ENCODE measurements at places on chromosomes 16 and 17.

DNA sequence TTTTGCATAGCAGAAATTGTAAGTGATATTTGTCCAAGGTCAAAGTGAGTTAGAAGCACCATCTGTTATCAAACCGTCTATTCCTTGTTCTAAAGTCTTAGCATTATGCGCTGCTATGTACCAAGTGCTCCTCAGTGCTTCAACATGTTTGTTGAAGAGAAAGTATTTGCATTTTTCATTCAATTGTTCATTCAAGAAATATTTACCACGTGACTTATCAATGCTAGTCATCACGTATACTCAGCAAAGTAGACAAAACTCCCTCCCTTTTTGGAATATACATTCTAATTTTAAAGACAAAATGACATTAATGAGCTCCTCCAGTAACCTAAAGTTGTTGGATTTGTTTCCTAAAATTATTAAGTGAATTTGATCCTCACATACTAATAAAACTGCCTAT is 388.0 kb upstream of the CDH8 start:
- no peak for DNase-seq

DNA sequence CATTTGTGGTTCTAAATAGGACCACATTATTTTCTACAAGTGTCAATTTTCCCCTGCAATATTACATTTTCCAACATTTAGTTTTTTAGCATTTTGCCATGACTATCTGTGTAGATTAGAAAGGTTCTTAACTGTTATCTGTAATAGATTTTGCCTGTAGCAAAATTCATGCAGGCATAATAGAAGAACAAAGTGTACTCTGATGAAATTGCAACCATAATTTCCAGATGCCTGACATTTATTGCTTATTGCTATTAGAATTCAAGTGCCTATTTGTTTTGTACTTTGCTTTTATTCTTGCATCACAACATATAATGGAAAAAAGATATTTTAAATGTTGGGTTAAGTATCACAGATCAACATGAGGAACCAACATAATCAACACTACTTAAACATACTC is 337.7 kb downstream of the TOX3 start:
- DNase-seq, result no peak

- DNase-seq, result peak; percentile 7
Observed at GRCh38 chr17:66373944-66374817, 71.8 kb downstream of the PRKCA start.

GRCh38 chr16:73616166-73616753 is 568.3 kb upstream of the ZFHX3 start:
- no peak for DNase-seq

DNA sequence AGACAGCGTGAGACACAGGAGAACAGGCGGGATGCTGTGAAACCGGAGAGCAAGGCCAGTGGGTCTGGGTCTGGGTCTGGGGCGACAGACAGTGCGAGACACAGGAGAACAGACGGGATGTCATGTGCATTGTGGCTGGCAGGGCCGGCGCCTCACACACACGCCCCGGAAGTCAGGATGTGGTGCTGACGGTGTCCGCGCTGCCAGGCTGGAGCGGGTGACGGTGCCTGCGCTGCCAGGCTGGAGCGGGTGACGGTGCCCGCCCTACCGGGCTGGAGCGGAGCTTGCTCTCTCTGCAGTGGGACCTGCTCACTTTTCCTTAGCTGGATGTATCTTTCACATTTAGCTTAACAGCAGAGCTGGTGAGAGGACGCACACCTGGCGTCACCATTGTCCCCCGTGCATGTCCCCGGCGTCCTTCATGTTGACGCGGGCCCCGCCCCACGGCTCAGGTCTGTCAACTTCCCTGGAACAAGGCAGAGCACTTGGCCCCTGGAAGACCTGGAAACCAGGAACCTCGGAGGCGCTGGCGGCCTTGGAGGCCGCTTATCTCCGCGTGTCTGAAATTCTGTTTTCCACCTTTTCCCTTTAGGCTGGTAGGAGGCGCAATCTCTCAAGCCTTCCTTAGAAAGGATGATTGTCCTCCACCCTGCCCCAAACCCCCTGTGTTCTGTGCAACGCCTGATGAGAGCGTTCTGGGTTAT is 43.0 kb upstream of the ZNF750 start:
- DNase-seq, result peak; percentile 58

DNA sequence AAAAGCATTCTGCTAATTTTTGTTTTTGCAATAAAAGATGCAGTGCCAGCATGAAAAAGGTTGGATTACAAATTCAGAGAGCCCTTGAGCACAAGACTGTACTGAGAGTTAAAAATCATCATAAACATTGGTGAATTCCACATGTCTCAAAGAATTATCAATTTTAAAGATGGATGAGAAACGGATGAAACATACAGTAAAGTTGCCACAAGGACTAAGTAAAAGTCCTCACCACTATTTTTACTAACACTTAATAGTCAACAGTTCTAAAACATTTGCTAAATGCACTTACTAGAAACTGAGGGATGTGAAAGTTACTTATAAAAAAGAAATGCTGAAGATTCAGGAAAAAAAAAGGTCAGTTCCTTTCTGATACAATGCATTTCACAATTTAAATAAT is 25.8 kb upstream of the NACA2 start:
- DNase-seq, result no peak

- DNase-seq, result no peak
Observed at GRCh38 chr17:79952265-79952877, 83.3 kb downstream of the TBC1D16 start.

- DNase-seq, result no peak
Observed at GRCh38 chr17:7552621-7553051, 3.8 kb downstream of the TNFSF12 start.

DNA sequence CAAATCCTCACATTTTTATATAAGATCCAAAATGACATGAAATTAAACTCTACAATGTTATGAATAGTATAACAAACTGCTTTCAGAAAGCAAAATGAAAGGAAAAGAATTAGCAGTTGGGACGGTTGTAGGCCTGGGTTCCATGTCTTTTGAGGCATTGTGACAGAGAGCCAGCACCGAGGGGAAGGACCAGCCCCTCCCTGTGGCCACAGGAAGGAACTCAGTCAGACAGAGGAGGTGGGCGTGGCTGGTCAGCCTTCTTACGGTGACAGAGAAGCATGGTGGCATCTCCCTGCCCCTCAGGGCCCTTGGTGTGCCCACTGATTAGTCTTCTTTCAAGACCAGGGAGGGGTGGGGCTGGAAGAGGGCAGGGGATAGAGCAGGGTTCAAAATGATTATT is 5.7 kb downstream of the ZNF319 start:
- DNase-seq, result no peak

DNA sequence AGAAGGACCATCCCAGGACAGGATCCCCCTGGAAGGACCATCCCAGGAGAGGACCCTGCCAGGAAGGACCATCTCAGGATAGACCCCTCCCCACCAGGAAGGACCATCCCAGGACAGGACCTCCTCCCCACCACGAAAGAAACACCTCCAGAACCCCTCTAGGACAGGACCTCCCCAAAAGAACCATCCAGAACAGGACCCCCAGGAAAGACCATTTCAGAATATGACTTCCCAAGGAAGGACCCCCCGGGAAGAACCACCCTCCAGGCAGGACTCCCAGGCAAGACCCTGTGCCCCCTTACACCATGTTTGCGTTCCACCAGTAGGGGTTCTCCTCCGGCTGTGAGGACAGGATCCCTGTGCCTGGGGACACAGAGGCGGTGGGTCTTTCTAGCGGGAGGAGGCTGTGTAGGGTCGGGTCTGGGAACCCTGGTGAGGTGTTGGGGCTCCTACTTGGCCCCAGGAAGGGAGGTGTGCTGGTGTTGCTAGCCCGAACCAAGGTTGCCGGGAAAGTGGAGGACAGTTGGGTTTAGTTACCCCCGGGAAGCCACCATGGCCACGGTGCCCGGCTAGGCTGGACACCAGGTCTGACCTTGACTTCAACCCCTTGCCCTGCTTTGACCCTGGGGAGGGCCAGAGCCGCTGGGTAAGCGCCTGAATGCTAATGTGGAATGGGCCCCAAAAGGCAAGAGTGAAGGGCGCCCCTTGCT is 2.2 kb downstream of the NOTUM start:
- DNase-seq, result no peak

GRCh38 chr16:67407788-67408452 is 8.4 kb downstream of the ZDHHC1 start:
- no peak for DNase-seq

DNA sequence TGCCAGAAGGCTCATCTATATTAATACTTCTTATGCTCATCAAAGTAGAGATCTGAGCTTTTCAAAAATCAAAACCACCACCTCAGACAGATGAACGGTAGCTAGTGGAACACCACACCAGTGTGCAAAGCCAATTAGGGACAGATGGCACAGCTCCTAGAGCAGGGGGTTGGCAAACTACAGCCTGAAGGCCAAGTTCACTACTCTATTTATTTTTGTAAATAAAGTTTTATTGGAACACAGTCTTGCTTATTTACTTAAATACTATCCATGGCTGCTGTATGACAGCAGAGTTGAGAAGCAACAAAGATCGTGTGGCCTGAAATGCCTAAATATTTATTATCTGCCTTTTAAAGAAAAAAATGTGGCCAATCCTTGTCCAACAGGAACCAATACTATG is 56.8 kb downstream of the AMFR start:
- DNase-seq, result no peak

GRCh38 chr16:75111514-75111940 is 5.1 kb downstream of the LDHD start:
- DNase-seq, result no peak

- peak; percentile 33 for DNase-seq
Observed at GRCh38 chr17:59004338-59005111, 102.2 kb downstream of the TRIM37 start.

DNA sequence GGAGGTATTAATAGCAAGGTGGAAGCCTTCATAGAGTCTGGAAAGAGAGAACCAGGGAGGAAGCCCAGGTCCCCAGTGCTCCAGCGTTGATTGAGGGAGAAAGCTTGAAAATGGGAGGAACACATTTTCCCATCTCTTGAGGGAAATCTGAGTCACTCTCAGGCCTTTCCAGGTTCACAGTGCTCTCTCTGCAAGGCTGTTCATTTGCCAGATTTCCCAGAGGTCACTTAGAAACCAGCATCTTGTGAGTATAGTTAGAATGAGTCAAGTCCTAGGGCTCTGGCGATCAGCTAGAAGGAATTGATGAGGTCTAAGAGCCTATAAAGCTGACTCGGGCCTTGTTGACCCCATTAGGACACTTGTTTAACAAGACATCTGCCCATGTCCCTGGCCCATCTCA is 17.7 kb upstream of the ZNF594 start:
- DNase-seq, result no peak

- DNase-seq, result no peak
Observed at GRCh38 chr16:19707569-19708295, 10.3 kb downstream of the KNOP1 start.

GRCh38 chr16:80846680-80847079 is 42.3 kb upstream of the CDYL2 start:
- DNase-seq, result no peak

DNA sequence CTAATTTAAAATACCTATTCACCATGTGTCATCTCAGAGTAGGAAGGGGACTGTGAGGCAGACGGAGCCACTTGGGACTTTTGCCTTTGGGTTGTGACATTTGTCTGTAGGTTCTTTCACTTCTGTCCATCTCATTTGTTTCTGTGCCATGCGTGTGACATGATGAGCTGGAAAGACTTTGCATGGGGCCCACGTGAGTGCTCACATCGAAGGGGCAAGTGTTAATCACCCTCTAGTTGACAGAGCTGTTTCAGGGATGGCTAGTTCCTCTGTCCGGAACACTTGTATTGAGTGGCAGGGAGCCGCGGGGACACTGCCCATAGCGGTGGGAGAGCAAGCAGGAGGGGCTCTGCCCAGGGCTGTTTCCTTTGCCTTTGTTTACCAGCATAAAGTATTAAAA is 112.0 kb downstream of the RPTOR start:
- no peak for DNase-seq

GRCh38 chr16:87506423-87507350 is 13.9 kb upstream of the ZCCHC14 start:
- no peak for DNase-seq

DNA sequence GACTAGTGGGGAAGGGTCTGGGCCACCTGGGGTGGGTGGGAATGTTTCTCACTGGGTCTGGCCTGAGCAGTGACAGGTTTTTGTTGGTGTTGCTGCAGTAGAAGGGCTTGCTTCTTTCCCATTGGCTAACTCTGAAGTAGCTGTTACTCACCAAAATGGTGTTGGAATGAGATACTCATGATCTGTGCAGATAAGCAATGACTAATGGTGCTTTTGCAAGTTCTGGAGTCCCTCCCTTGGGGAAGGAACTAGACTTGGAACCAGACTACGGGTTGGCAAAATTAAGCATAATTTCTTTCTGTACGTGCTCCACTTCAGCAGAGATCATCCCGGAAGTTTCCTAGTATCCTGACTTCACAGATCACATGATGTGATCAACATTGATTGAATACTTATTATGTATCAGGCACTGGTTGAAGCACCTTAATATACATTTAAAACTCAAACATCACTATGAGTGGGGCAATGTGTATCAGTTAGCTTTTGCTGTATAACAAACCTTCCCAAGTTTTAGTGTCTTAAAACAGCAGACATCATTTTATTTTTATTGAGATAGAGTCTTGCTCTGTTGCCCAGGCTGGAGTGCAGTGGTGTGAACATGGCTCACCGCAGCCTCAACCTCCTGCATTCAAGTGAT is 30.1 kb downstream of the CHP2 start:
- DNase-seq, result no peak

DNA sequence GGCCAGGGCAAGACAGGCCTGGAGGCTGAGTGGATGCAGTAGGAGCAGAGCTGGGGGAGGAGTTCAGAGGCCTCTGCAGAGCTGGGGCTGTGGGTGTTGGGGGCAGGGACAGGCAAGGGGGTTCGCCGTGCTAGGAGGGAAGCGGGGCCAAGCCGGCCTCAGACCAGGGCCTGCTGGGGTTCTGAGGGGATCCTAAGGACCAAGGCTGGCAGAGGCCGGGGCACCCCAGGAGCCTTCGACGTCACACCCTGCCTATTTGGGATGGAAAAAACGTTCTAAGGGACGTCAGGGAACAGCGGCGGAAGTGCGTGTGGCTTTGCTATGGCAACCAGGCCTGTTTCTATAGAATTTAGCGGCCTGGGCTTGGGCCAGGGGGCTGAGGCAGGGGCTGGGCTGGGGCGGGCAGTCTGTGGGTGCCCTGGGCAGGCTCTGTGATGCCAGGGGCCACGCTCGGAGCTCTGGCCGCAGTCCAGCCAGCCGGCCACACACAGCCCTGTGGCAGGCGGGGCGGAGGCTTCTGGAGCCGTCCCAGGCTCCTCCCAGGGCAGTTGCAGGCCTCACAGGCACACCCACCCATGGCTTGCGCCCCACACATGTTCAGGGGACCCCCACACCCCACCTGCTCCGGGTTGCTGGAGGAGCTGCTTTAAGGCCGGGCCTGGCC is 3.7 kb downstream of the TRAF7 start:
- no peak for DNase-seq

DNA sequence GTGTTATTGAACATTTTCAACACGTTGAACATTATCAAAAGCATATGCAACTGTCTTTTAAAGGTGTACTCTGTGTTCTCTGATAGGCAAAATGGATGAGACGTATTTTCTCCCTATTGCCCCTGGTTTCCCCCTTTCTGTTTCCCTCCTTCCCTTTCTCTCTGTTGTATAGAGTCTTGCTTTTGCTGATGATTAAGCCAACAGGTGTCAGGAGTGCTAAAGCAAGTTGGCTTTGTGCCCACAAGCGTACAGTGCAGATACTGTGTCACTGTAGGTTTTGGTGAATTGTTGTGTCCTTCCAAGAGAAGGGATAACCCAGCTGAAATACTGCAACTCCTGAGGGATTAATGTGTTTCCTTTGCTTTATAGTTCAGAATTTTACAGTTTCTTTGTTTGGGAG is 74.4 kb downstream of the COX10 start:
- no peak for DNase-seq

GRCh38 chr17:43952351-43952723 is 1.4 kb downstream of the PYY start:
- DNase-seq, result no peak
